Upper lobe of right lung (tissue), 1 donor: ENCODE measurements at places on chromosomes 6 and 20. TPM values are rescaled to one million over a fixed set of nuclear protein-coding genes. Genes with fewer than 3 reads are reported as not detected.

GRCh38 chr6:17877196-17877894 is 110.1 kb downstream of the KIF13A start:
- no peak for DNase-seq

GRCh38 chr6:20608356-20608755 is 74.1 kb downstream of the CDKAL1 start:
- no peak for DNase-seq

CCN5 gene
- total RNA-seq, result 112 TPM

GRCh38 chr6:142548566-142548965 is 246.8 kb downstream of the ADGRG6 start:
- DNase-seq, result no peak

DNA sequence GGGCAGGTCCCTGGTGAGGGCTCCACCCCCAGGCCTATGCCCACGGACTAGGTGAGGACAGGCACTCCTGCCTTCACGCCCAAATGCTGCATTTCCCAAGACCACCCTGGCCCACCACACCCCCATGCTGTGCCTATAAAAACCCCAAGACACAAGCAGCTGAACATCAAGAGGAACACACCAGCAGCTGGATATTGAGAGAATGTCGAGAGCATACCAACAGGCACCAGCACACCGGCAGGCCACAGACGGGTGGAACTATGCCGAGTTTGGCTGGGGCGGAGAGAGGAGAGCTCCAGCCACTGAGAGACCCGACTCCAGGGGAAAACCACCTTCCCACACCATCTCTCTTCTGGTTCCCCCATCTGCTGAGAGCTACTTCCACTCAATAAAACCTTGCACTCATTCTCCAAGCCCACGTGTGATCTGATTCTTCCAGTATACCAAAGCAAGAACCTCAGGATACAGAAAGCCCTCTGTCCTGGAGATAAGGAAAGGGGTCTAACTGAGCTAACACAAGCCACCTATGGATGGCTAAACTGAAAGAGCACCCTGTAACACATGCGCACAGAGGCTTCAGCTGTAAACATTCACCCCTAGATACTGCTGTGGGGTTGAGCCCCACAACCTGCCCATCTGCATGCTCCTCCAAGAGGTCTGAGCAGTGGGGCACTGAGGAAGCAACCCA is 316.2 kb downstream of the FOXC1 start:
- no peak for DNase-seq

DNA sequence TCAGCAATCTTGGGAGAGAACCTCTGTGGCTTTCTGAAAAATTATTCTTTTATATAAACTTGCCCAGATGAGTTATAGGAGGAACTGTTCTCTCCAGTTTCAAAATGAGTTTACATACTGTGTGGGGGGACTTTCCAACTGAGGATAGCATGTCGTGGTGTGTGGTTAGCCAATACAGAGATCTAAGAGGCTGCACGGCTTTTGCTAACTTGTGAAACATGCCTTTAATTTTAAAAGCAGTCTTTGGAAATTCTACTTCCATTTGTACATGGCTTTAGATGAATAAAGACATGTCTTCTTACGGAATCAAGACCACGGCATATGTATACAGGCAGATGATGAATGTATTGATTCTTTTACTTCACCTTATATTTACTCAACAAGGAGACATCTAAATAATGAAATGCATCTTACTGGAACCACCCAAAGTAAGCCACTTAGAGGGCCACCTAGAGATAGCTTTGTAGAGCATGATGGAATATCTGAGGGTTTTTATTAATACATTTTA is 39.8 kb downstream of the HIVEP1 start:
- no peak for DNase-seq

- DNase-seq, result peak; percentile 71
Measured at GRCh38 chr6:15400572-15401004, 154.7 kb downstream of the JARID2 start.

DNA sequence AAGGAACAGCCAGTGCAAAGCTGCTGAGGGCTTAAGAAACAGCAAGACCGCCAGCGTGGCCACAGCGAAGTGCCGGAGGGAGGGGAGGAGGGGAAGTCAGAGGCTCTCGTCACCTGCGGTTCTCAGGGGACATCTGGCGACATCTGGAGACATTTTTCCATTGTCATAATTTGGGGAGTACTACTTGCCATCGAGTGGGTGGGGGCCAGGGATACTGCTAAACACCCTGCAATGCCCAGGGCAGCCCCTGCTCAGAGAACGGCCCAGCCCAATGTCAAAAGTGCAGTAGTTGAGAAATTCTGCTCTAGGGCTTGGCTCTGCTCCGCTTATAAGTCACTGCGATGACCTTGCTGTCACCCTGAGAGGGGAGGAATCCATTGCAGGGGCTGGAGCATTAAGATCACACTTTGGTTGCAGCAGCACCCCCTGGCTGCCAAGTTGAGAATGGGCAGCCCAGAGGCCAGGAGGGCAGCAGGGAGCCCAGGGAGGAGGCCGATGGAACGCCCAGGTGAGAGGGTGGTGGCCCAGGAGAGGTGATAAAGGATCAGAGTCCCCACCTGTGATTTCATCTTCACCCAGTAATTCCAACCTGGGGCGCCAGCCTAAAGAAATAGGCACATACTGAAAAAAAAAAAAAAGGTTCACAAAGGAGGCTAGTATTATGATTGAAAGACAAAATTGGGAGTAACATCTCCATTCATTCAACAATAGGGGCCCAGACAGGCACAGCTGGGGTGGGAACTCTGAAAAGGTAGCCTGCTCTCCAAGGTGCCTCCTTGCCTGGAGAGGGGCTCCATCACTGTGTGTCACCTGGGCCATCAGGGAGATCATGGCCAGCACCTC is 218.2 kb downstream of the BMP7 start:
- DNase-seq, result peak; percentile 63

- peak; percentile 85 for DNase-seq
Measured at GRCh38 chr6:43075670-43076463, at the start of gene PTK7. Gene PTK7, plus strand, starts transcription at chr6:43076314. Its CDS starts 175 bp downstream, at chr6:43076489.

GRCh38 chr6:80940976-80941375 is 811.5 kb downstream of the TENT5A start:
- no peak for DNase-seq

DNA sequence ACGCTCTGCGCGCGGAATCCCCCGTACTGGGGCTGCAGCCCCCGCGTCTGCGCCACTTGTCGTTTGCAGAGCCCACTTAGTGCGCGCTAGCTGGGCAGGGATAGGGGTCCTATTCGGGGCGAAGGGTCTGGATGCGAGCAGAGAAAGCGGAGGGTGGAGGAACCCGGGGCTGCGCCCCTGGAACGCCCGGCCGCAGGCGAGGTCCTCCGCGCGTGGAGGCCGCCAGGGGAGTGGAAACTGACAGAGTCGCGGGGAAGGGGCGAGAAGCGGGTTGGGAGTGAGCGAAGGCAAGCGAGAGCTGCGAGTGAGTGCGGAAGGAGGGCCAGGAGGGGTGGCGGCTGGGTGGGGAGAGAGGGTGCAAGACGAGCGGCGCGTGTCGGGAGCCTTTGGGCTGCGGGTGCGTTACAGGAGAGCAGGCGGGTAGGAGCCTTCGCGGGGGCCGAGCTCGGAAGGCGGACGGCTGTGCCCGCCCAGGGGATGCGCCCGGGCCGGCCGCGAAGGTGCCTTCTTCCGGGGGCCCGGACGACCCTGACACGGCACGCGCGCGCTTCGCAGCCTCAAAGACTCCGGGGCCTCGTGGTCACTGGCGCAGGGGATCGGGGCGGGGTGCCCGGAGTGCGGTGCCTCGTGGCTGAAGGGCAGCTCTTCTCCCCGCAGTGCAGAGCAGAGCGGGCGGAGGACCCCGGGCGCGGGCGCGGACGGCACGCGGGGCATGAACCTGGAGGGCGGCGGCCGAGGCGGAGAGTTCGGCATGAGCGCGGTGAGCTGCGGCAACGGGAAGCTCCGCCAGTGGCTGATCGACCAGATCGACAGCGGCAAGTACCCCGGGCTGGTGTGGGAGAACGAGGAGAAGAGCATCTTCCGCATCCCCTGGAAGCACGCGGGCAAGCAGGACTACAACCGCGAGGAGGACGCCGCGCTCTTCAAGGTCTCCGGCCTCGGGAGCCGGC is 1.2 kb downstream of the IRF4 start:
- DNase-seq, result no peak

- no peak for DNase-seq
Measured at GRCh38 chr6:123518441-123519188, 118.1 kb downstream of the TRDN start.

- DNase-seq, result no peak
Measured at GRCh38 chr6:148677594-148678476, 69.0 kb upstream of the UST start.

DNA sequence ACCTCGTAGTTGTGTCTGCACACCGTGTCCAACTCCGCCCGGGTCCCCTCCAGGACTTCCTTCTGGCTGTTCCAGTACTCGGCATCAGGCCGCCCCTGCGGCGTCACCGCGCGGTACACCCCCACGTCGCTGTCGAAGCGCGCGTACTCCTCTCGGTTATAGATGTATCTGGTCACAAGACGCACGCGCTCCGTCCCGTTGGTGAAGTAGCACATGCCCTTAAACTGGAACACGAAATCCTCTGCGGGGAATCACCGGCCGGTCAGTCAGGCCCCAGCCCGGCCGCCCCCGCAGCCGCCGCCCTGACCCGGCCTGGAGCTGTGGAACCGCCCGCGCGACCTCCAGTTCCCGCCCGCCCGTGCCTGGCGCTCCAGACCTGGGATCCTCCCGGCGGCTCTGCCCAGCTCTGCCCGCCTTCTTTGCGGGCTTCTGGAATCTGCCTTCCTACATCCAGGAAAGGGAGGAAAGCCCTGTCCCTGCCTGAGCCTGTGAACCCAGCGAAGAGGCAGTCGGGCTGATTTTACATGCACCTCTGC is 1.6 kb downstream of the HLA-DQB1 start:
- peak; percentile 83 for DNase-seq

ADAM33 gene
- 11.0 TPM for total RNA-seq

DNA sequence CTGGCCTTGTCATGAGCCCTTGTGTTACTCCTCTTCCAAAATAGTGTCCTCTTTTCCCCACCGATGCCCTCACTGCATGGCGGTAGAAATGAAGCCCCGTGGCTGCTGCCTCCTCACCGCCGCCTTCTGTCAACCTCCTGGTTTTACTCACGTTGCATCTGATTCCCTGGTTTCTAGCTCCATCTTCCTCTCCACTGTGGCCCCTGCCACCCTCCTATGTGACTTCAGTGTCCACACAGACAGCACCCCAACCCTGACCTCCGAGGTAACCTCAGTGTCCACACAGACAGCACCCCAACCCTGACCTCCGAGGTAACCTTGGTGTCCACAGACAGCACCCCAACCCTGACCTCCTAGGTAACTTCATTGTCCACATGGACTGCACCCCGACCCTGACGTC is 122.8 kb upstream of the THBS2 start:
- no peak for DNase-seq

GRCh38 chr6:43307451-43308100 is 1.1 kb downstream of the CRIP3 start:
- DNase-seq, result no peak

IGF2R gene
- 144 TPM for total RNA-seq

DNA sequence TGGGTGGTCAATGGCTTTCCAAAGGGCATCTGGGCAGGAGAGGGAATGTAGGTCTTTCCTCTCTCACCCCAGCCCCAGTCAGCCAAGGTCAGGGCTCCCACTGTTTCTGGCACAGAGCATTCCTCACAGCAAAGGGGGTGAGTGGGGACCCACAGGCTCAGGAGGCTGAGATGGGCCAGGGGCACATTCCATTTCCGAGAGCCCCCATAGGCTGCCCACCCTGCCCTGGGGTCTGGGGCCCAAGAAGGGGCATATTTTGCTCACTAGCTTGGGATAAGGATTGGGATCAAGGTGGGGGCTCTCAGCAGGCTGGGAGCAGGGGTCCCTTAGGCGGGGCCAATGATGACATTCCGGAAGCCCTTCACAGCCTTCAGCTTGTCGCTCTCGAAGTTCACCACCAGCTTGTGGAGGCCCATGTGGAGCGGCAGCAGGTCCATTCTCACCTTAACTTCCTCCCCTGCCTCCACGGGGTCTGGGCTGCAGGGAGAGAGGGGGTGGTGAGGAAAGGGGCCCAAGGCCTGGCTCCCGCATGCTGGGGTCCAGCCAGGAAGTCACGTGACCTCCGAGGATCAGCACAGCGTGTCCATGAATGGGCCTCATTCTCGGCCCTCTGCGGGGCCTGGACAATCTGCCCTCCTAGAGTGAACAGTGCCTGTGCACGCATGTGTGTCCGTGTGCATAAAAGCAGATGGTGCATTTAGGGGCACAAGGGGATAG is 35.0 kb downstream of the TGM2 start:
- DNase-seq, result peak; percentile 48

FERMT1 gene
- 2.4 TPM for total RNA-seq

DNA sequence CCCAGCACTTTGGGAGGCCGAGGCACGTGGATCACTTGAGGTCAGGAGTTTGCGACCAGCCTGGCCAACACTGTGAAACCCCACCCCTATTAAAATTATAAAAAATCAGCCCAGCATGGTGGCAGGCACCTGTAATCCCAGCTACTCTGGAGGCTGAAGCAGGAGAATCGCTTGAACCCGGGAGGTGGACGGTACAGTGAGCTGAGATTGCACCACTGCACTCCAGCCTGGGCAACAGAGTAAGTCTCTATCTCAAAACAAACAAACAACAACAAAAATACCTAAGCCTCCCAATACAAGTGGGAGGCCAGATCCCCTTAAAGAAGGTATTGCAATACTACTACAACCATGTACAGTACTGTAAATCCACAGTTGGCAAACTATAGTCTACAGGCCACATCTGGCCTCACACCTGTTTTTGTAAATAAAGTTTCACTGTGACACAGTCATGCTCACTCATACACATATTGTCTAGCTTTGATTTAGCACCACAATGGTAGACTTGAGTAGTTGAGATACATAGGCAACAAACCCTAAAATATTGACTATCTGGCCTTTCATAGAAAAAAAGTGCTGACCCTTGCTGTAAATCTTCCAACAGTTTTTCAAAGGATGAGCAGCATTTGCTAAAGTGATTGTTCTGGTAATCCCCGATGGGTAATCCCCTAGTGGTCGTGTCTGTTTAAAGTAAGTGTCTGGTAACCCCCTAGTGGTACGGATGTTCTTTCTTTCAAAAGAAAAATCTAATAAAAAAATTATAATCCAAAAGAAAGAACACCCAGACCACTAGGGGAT is 202.0 kb downstream of the RNGTT start:
- DNase-seq, result no peak

- DNase-seq, result no peak
Measured at GRCh38 chr6:105458551-105458950, 55.7 kb upstream of the PREP start.

SPACA1 gene
- not detected for total RNA-seq

PXMP4 gene
- total RNA-seq, result 35.6 TPM

PSORS1C2 gene
- total RNA-seq, result not detected

DNA sequence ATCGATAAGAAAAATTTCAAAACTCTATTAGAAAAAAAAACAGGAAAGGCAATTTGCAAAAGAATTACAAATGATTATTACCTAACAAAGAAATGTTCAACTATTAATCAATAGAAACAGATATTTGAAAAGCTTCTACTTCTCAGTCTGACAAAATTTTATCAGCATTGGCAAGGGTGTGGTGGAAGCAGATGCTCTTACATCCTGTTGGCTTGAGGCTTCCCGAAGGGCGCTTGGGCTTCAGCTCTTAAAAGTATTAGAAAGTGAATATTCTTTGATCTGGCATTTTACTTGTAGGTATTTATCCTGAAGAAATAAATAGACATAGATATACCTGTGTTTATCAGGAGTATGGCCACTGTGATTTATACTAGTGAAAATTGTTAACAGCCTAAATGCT is 38.7 kb downstream of the SLC35D3 start:
- no peak for DNase-seq
